Activated T-cell treated with anti-CD3 and anti-CD28 coated beads, Interleukin-2, amount 50 U/mL, for 48 hours (primary cell): ENCODE measurements at places on chromosomes 12 and 14.

DNA sequence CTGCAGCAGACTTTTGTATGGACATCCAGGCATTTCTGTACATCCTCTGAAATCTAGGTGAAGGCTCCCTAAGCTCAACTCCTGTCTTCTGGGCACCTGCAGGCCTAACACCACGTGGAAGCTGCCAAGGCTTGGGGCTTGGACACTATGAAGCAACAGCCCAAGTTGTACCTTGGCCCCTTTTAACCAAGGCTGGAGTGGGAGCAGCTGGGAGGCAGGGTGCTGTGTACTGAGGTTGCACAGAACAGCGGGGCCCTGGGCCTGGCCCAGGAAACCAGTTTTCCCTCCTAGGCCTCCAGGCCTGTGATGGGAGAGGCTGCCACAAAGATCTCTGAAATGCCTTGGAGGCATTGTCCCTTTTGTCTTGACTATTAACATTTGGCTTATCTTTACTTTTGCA, 214.4 kb upstream of the LRIG3 start:
- no peak for DNase-seq

GRCh38 chr12:67414011-67414715, 145.0 kb downstream of the CAND1 start:
- no peak for DNase-seq

- DNase-seq, result no peak
These were observed 30.2 kb downstream of the PAPLN start for GRCh38 chr14:73267474-73267873.

GRCh38 chr14:71049435-71050133, 142.3 kb downstream of the PCNX1 start:
- DNase-seq, result no peak

DNA sequence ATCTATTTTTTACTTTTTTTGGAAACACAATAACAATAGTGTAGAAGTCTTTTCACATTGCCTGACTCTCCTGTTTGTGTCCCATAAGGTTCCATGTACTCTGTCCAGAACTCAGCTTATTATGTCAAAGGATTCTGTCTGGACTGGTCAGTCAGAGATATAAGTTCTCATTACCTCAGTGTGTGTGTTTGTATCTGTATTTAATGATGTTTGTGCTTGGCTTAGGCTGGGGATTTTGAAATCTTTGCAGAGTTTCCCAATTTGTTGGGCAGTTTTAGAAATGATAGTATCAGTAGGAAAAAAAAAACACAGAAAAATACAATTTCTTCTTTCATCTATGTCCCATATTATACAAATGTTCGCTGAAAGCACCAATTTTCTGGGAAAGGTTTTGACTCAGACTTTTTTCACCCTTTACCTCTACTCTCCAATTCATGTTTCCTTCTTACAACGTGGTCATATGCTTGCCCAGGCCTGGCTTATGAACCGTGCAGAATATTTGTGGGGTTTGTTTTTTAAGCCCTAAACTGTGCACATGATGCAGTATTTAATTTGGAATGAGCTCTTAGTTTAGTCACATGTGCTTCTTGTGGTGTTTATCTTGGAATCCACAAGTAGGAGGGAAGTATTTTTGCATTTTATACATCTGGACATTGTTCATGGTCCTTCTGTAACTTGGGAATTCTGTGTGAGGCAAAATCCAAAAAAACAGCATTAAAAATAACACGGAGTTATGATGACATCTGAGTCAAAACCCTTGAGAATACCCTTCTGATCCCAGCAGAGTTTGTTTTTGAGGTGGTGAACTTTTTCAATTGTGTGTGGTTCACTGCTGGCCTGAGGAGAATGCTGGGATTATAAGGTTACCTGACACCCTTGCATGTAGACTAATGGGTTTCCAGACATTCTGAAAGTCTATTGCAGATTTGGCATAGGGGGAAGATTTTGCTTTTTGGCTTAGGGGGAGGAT, 121.2 kb downstream of the RAD51B start:
- no peak for DNase-seq

DNA sequence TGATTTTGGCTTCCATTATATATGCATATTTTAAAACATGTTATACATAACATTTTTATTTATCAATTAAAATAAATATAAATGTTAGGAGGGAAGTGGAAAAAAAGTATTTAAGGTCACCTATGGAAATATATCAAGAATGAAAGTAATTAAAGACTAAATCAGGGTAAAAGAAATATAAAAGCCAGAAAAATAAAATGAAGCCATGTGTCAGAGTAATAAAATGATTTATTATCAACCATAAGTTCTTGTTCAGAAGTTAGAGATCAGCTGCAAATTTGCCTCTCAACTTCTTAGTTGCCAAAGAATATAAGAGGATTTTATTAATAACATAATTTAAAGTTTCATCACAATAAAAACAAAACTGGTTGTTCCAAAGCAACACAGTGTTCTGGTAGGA, 121.9 kb downstream of the ANO6 start:
- no peak for DNase-seq

GRCh38 chr14:30943694-30944093, 69.3 kb downstream of the COCH start:
- DNase-seq, result no peak
